Smooth muscle cell of trachea (primary cell): ENCODE measurements at places on chromosomes 5 and 9. TPM values are rescaled to one million over a fixed set of nuclear protein-coding genes. Genes with fewer than 3 reads are reported as not detected.

The EIF4EBP3 gene
- 1.5 and 3.3 TPM in 2 replicates for total RNA-seq

The DCTN3 gene
- 84.4 and 159 TPM in 2 replicates for total RNA-seq

The SLC45A2 gene
- under 0.01 TPM in 1 of 2 replicates, not detected in the other for total RNA-seq

The TRPM3 gene
- total RNA-seq: under 0.01 and 0.44 TPM in 2 replicates
